RPMI7951 (cell line): ENCODE measurements at places on chromosomes 4 and X. TPM values are rescaled to one million over a fixed set of nuclear protein-coding genes. Genes with fewer than 3 reads are reported as not detected.

GRCh38 chrX:22652596-22652995, 347.2 kb upstream of the DDX53 start:
- peak; percentile 16 for DNase-seq

Gene ELF4
- total RNA-seq: 10.5 and 10.6 TPM in 2 replicates

DNA sequence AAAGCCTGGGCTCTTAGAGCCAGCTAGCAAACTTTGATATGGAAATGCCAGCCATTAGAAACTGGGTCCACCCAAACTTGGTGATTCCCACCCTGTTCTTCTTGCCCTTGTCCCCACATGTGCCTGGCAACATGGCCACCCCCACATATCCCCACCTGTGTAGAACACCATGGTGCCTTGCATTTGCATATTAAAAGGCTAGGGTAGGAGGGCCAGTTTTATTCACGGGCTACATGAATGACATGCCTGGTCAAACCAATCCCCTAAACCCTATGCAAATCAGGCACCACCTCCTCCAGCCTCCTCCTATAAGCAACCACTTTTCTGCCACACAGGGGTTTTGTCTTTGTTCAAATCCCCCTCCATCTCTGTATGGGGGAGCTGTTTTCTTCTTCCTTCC, 104.9 kb downstream of the CLNK start:
- DNase-seq: no peak

Gene PPP4R3C
- 0.10 TPM in 1 of 2 replicates, not detected in the other for total RNA-seq

DNA sequence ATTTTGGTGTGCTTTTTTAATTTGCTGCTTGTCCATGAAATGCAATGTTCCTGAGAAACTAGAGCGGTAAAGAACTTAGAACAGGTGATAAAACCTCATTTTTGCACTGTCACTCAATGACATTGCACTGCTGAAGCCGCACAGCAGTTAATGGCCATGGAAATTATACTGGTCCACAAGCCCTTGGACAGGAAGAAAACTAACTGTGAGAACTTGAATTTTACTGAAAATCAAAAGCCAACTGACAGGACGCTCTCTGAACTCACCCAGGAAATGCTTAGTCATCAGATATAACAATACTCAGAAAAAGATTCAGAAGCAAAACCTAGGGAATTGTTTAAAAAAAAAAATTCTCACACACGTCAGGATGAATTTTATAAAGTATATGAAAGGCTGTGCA, 246.4 kb upstream of the SLC7A11 start:
- no peak for DNase-seq

GRCh38 chrX:19798423-19798822, 89.0 kb downstream of the SH3KBP1 start:
- peak; percentile 14 for DNase-seq
